ENCODE measurements at places on chromosomes 6 and 20.

GRCh38 chr6:19892260-19892659, 55.1 kb downstream of the ID4 start:
- no peak for DNase-seq

GRCh38 chr6:126344181-126344580, 4.3 kb downstream of the CENPW start:
- no peak for DNase-seq

DNA sequence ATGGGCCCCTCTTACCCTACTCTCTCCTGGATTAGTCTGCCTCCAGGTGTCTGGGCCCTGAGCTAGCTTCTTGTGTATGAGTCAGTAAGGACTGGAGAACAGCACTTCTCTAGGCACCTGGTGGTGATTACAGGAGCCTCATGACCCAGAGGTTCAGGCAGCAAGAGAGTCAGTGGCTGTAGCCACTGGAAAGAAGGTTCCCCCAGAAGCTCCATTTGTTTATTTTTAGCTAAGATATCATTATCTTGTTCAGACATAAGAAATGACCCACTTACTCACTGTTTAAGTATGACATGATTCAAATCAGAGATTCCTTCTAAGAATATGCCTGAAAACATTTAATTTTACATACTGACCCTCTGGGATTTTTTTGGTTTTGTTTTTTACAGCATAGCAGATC, 23.6 kb upstream of the SLC4A11 start:
- DNase-seq, result no peak

- no peak for DNase-seq
These were observed 60.6 kb downstream of the TXLNB start for GRCh38 chr6:139231206-139231605.

GRCh38 chr20:45037050-45037449, 63.9 kb downstream of the KCNS1 start:
- no peak for DNase-seq

Data from inflammatory macrophage treated with lipopolysaccharide for 1 hour (primary cell).